ENCODE measurements at places on chromosomes 2 and 18.
A peak's percentile ranks its signal among the peaks of the same experiment; 100 is the strongest.

GRCh38 chr2:96839293-96839874 lies 4.4 kb downstream of the ANKRD23 start:
- DNase-seq: no peak

GRCh38 chr18:61891894-61892293 lies 913 bp downstream of the RNF152 start:
- DNase-seq: no peak

- DNase-seq: no peak
Measured at GRCh38 chr2:131426727-131427126, 49.2 kb upstream of the TUBA3D start.

DNA sequence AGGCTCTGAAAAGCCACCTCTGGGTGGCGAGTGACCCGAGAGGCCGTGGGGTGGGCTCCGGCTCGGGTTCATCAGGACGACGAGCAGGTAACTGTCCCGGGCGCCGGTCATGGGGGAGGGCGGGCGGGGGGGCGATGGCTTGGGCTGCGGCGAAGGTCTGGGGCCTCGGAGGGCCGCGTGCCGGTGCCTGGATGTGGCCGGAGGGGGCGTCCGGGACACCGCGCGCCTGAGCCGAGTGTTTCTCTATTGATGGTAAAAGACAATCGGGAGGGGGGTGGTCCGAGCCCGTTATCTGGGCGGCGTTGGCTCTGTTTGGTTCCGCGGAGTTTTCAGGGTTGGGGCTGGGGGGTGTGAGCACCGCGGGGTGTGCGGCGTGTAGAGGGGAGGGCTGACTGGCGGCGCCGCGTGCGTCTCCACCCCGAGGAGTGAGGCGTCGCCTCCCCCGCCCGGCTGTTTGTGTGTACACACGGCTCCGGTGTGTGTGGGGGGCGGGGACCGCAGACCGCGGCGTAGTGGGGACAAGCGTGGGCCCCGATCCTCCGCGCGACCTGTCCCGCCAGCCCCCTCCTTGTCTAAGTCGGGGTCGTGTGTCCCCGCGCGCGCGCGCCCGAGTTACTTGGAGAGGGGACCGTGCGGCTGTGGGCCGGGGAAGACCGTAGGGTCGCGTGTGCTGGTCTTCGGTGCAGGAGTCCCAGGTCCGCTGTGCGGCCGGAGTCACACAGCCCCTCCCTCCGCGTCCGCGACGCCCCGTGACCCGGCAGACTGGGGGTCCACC lies 1.6 kb downstream of the CTIF start:
- peak; percentile 47 for DNase-seq

DNA sequence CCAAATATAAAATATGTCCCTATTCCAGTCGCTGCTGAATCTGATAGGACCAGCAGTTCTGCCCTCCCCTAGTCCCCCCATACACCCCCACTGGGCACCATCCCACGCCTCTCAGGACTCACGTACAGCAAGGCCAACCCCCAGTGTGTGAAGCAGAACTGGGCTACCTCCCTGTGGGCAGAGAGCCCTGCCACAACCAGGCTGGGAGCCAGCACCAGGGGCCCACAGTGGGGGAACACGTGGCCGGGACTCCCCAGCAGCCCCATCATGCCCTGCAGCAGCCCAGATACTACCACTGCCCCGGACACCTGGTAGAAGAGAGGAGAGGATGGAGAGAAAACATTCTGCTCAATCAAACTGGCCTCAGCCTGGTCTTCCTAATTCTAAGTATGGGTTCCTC lies 1.3 kb downstream of the SLC23A3 start:
- DNase-seq: no peak

DNA sequence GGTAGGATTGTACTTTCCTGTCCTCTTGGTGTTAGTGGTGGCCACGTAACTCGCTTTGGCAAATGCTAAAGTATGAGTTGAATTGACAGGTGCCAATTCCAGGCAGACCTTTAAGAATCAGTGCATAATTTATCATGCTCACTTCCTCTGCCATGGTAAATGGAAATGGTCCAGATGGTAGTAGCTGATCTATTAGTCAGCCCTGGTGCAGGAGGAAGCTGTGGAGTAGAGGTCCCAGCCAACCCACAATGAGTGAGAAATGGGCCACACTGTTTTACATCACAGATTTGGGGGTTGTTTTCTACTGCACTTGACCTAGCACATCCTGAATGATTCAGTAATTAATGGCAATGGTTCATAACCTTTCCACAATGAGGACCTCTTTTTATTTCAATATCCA lies 104.4 kb downstream of the RGPD3 start:
- DNase-seq: peak; percentile 21

GRCh38 chr2:27378096-27378808 lies 2.3 kb downstream of the ZNF513 start:
- DNase-seq: peak; percentile 21

- DNase-seq: no peak
Measured at GRCh38 chr18:54261894-54262293, 7.4 kb upstream of the POLI start.

DNA sequence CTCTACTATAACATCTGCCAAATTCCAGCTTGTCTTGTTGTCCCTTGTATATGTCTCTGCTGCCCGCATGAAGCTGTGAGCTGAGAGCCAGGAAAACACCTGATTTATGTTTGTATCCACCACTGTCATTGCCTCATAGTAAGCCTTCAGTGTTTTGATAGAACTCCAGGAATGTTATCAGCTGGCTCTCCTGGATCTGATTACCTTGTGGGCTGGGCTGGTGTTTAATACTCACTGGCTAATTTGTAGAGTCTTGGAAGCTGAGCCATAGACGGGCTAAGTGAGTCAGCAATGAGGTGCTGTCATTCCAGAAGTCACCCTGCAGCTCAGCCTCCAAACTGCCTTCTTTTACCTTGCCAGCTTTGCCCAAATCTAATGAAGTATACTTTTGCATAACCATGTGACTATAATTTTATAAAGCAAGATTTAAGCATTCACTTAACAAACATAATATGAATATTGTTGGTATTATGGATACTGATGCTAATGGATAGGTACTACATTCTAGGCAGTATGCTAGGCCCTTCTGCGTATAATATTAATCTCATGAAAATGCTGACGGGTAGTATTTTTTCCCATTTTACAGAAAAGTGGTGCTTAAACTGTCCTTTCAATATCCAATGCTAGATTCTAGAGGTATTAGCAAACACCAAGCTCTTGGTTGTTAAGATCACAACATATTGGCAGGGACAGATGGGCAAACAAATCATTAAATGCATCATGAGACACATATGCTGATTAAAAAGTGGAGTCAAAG lies 62.7 kb upstream of the GATA6 start:
- peak; percentile 2 for DNase-seq

DNA sequence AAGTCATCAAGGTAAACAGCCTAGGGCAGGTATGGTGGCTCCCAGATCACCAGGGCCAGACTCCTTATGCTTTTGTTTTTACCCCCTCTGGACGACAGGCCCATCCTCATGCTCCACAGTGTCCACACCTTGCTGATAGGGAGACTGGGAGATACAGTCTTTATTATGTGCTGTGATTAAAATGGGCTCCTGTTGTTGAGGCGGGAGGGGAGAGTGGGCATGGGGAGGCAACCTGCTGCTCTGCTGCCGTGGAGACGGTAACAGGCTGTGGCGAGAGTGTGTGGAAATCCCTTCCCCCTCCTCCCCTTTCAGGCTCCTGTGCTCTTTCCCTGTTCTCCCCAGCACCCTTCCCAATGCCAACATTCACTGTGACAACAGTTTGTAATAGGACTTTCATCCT lies 38.2 kb upstream of the PNO1 start:
- no peak for DNase-seq

DNA sequence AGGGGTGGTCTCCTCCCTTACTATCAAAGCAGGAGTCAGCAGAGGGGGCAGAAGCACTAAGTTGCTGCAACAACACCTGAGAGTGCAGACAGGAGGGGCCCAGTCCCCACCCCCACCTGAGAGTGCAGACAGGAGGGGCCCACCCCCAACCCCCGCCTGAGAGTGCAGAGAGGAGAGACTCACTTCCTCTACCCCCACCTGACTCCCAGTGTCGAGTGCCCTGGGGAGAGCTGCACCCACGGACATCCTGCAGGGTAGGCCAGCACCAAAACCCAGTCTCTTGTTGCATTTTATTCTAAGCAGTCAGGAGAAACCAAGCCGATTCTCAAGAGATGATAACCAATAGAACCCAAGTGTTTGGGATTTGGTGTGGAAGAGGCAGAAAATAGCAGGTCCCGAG lies 78.4 kb downstream of the NAPG start:
- no peak for DNase-seq

GRCh38 chr2:101854877-101855276 lies 136.9 kb upstream of the IL1R2 start:
- DNase-seq: peak; percentile 53

DNA sequence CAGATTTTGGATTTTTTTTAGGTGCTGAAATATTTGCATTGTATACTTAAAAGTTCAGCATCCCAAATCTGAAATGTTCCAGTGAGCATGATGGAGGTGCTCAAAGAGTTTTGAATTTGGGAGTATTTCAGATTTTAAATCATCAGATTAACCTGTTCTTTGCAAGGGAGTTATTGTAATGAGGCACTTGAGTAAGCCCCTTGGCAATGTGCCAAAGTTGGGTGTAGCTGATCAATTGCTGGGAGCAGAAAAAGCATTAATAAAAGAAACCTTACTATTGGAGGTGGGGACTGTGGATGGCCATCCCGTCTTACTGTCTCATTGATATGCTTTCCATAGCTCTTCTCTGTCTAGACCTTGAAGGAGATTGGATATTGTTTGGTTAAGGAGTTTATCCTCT lies 28.3 kb downstream of the MALT1 start:
- DNase-seq: peak; percentile 10

DNA sequence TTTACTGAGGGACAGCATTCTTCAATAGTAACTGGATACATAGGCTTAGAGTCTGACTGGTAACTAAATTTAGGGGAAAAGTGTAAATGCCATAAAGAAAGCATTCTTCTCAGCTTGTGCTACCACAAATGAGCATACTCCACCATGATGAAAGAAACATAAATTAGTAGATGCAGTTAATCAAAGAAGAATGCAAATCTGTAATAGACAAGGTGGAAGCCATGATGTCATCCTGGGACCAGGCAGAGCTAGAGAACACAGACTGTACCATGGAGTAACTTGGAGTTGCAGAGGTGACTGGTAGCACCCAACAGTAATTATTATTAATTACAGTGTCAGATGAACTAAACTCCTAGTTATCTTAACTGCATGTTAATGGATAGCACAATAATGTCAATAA lies 51.7 kb downstream of the RBKS start:
- peak; percentile 24 for DNase-seq

GRCh38 chr2:17166506-17166905 lies 351.7 kb downstream of the RAD51AP2 start:
- no peak for DNase-seq

DNA sequence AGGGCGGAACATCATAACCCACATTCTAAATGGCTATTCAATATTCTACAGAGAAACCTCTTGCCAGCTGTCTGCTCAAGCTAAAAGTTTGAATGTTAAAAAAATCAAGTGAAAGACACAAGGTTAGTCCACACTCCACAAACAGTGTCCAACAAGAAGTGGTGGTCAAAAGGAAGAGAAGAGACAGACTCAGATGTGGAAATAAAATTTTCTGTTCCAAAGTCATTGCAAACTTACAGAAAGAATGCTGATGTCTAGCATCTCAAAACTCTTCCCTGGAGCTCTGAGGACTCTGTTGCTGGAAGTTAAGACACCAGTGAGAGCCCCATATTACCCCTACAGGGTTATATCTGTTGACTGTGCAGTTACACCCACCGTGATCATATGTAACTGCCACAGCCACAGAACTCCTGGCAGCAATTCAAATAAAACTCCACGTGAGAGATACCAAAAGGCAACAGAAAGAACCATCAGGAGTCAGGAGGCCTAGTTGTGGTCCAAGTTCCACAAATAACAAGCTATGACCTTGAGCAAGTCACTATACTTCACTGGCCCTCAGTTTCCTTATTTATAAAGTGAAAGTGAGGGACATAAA lies 60.9 kb downstream of the AAK1 start:
- peak; percentile 46 for DNase-seq

DNA sequence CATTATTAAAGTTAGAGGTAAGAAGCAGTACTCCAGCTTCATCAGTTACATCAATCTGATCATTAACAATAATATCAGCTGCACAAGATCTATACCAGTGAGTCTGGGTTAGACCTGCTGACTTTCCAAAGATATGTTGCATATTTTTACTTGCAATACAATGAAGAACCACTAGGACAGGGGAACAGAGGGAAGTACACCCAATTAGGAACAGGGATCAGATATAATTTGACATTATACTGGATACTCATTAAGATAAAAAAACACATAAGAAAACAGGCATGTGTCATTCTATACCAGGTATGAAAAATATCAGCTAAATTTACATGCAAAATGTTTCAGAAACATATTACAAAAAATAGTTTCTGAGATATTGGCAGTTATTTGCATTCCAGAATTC lies 995.1 kb upstream of the DDX18 start:
- DNase-seq: no peak

GRCh38 chr2:989781-990467 lies 39.3 kb downstream of the SNTG2 start:
- DNase-seq: no peak

DNA sequence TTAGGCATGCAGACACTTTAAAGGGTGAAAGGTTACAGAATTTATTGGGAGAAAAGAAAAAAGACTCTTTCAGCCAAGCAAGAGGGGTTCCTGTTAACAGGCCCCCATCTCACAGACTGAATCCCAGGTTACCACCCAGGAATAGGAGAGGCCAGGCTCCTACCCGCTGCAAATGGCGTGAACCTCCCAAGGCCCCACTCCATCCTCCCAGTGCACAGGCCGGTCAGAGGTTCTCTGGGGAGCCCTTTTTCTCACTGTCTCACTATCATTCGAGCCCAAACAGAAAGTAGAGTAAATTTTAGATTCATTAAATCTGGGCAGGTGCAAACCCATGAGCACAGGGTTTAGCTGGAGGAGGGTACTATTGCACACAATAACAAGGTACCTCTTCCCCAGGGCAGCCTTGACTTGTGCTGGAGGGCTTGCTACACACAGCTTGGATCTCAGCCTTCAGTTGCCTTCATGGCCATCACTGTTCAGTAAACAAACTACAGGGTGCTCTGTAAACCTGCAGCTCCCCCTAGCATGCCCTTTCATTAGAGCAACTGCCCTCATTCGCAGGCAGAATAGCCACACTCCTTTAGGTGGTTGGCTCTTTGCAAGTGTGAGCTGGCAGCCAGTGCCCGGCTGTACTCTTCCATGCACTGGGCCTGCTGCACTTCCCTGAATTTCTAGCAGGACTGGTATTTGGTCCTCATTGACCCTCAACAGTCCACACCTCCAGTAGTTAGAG lies 7.3 kb upstream of the PLEK start:
- DNase-seq: peak; percentile 70

DNA sequence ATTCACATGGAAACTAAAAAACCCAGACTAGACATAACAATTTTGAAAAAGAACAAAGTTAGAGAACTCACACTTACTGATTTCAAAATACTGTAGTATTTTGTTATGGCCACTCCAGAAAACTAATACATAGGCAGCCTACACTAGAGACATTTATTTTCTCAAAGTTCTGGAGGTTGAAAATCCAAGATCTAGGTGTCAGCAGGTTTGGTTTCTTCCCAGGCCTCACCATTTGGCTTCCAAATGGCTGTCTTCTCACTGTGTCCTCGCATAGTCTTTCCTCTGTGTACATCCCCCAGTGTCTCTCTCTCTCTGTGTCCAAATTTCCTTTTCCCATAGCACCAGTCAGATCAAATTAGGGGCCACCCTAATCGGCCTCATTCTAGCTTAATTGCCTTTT lies 95.0 kb downstream of the NR4A2 start:
- DNase-seq: no peak

GRCh38 chr2:162928356-162928755 lies 89.8 kb upstream of the KCNH7 start:
- DNase-seq: peak; percentile 22

- DNase-seq: no peak
Measured at GRCh38 chr2:113118263-113118657, 9.1 kb upstream of the IL1RN start.

GRCh38 chr18:6836331-6836730 lies 106.8 kb downstream of the ARHGAP28 start:
- no peak for DNase-seq

Data from fibroblast of mammary gland (primary cell).